ENCODE measurements at places on chromosomes 16 and 17.

- DNase-seq, result no peak
These were observed 4.1 kb downstream of the MAP3K14 start for GRCh38 chr17:45312477-45313420.

DNA sequence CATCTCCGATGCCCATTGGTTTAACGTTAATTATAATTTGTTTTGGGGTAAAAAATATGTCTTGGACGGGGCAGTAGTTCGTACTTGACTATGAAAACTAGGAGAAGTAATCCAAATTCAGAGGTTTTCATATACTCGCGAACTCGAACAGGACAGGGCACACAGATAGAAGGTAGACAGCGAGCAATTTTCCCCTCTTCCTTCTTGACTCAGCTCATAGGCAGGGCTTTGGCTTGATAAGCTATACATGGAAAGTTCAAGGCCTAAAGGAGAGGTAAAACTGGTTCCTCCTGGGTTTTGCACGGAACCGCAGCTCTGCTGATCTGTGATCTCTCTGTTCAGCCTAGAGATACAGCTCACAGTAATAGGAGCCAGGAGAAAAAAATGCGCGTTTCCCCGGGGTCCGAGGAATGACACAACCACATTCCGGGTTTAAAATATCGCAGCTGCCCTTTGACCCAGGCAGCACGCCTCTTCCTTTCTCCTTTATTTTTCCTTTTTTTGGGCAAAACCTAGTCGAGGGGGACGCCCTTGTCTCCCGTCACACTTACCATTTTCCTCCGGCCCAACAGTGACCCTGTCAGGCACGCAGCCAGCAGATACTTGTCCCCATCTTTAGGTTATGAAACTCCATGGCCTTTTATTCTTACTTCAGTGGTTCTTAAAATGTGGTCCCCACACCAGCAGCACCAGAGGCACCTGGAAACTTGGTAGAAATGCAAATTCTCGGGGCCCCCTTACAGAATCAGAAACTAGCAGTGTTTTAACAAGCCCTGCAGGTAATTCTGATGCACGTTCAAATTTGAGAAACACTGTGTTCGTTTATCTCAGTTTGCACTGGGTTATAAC lies 1.7 kb upstream of the LASP1 start:
- DNase-seq, result no peak

DNA sequence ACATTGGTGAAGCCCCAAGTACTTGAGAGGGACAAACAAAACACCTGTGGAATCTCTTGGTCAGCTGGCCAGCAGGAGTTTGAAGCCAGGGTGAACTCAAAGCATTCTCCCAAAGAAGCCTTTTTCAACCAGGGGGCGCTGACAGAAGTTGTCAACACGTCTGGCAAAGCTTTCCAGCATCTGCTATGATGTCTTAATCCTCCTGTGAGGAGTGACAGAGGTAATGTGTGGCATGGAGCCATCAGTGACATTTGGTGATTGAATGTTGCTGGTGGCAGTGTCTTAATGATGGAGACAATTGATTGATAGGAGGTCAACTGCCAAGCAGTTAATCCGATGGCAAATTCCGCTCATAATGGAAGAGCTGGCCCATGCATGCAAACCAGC lies 257.6 kb upstream of the HSBP1 start:
- no peak for DNase-seq

GRCh38 chr17:9908649-9909042 lies 3.6 kb upstream of the RCVRN start:
- DNase-seq, result no peak

DNA sequence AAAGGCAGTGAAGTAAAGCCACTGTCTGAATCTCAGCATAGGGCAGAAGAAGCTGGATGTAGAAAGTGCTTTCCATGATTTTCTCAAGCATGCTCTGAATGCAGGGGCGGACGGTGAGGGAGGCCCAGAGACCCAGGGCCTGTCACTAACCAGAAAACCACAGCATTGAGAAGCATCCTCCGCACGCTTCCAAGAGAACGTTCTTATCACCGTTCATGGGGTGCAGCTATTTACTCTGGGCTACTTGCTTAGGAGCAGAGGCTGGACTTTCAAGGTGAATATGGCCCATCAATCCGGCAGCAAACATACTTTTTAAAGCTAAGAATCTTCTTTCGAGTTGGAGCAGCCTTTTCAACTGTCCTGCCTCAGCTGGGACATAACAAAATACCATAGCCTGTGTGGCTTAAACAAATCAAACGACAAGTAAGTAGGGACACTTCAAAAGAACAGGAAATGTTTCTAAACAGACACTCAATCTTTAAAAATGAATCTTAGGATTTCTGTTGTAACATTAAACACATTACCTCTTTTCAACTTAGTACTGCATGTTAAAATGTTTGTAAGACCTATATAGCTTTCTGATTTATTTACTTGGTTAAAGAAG lies 46.5 kb upstream of the CDRT4 start:
- no peak for DNase-seq

- no peak for DNase-seq
These were observed 38.5 kb downstream of the GRB7 start for GRCh38 chr17:39776252-39776651.

DNA sequence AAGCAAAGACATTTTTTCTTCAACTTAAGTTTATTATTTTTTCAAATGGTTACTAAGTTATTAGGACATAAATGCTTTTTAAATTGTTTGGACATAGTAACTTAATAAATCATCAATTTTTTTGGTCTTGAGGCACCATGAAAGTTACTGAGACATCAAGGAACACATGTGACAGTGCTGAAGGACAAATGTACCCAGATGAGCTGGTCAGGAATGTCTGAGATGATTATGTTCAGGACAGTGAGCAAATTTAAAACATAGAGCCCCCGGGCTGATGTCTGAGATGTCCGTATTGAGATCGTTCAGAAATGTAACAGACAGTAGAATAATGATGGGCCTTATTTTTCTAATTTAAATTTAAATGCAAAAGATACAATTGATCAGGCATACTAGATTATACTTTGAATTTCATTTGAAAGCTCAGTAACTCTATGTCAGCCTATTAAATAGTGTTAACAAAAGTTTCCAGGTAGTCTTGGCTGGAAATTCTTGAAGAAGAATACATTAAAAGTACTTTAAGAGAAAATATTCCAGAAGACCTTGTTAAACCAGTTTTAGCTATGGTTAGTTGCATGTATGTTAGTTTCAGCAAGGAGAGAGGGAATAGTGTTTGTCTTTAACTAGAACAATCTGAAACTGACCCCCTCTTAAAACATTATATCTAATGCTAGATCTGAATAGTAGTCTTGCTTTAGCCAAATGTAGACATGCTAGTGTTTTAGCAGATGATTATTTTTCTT lies 36.4 kb downstream of the SEC14L1 start:
- DNase-seq, result no peak

GRCh38 chr16:67294171-67294757 lies 14.9 kb downstream of the PLEKHG4 start:
- no peak for DNase-seq

DNA sequence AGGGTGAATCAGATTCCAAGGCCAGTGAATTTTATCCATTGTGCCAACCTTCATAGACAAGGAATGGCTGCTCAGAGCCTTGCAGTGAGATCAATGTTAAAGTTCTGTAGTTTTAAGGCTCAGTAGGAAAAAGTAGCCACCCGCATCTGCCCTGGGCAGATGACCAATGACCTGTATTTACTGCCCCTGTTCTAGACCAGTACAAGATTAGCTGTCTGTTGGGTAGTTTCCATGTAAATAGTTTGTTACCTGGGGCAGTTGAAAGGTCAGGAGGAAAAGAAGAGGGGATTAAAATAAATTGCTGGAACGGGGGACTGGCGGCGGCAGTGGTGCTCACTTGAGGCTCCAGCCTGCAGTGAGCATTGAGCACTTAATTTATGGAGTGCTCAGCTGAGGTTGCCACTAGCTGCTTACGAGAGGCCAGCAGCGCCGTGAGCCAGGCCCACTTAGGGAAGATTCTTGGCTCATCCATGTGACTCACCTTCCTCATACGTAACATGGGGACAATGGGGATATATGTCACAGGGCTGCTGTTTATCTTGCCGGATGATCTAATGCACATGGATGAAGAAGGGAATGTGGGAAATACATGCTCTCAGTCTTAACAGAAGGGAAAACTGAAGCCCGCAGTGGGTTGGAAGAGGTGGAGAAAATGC lies 10.7 kb upstream of the NOS2 start:
- DNase-seq, result no peak

DNA sequence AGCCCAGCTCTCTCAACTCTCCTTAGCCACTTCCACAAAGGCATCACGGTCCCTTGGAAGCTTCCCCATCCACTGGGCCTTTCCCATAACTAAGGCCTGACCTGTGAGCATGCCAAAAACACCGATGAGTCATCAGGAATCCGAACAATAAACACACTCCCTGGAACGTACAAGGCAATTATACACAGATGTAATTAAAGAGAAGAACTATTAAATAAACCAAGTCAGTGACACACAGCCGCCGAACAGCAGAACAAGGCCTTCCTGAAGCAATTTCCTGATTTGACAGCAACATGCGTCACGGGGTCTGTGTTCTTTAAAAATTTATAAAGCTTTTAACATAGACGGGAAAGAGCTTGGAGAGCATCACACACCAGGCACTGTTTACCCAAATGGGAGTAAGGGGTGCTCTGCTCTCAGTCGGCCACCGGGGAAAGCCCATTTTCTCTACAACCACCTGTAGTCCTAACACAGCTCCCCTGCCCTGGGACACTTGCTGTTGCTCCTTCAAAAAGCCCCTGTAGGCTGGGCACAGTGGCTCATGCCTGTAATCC lies 29.4 kb downstream of the COG7 start:
- DNase-seq, result no peak

DNA sequence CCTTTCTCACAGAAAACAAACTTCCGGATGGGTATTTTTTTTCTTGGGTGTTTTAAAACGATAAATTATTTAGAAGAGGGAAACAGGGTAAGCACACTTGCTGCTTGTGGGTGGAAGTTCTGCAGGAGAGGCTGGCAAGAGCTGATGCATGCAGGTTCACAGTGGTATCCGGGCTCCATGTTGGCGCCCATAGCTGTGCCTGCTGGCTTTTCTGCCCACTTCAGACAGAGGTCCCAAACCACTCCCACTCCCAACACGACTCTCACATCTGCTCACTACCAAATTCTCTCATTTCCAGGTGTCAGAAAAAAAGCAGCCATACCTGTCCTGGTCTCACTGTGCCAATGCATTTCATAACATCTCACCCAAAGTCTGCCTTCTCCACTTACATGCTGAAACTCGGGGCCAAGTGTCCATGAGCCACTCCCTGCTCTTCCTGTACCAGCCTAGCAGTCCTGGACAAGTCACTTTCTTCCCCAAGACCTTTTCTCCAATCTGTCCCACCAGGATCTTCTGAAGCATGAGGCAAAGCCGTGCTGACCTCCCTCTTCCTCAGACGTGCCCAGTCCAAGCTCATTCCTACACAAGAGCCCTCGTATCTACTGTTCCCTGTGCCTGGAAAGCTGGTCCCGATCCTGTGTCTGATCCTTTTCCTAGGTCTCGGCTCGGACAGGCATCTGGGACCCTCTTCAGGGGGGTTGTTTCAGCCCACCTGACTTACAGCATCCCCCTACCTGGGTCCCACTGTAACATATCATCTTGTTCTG lies 1.5 kb downstream of the CD300LF start:
- DNase-seq, result no peak

DNA sequence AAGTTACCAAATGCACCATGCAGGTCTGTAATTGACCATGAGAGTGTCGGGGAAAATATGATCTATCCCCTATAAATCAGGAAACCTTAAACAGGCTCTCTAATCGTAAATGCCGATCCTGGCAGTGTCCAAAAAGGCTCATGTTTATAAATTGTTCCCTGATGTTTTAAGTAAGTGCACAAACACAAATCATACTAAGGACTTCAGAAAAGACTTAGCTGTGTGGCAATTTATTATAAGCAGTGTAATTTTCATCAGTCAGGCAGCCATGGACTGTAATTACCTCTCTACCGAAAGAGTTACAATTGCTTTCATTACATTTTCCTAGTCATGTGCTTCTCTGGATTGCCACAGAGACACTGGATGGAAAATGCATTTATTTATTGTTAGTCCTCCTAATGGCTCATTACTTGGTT lies 73.4 kb upstream of the COX10 start:
- DNase-seq, result no peak

DNA sequence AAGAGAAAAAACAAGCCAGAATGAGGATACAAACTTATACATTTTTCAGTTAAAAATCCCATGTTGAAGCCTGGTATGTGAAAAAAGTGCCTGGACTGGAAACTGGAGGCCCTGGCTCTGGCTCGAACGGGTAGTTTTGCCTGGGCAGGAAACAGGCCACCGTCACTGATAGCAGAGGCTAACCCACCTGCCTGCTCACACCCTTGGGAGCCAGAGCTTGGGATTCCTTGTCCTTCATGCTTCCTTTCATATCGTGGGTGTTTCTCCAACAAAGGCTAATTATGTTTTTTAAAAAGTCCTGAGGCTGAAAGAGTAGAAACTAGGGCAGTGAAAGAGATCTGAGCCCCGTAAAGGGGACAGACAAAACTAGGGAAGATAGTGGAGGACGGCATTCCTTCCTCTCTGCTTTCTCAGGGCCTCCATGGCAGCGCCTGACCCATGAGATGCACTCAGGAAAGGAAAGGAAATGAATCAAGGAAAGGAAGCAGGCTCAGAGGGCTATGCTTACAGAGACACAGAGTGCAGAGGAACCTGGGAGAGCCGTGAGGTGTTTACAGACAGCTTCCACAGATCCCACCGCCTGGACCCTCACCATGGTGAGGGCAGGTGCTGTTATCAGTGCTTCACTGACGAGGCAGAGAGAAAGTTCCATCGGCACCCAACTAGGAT lies 138.1 kb downstream of the PARN start:
- no peak for DNase-seq

- DNase-seq, result no peak
These were observed 228.1 kb downstream of the BCAS3 start for GRCh38 chr17:60905709-60906108.

- DNase-seq, result no peak
These were observed 140.6 kb downstream of the IRF8 start for GRCh38 chr16:86039606-86040005.

DNA sequence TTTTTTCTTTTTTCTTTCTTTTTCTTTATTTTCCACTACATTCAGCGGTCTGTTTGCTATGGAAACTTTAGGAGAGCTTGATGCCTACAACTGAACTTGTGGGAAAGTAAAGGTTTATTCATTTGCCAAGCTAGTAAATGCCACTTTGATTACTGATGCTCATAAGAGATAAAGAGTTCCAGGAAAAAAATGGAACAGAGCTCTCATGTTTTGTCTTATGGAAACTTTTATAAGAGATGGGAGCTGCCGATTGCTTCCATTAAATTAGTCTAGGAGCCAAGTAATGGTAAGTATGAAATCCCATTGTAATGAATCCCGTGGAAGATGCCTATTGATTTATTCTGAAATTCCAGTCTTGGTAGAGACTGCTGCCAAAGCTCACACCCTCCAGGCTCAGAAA lies 7.1 kb downstream of the ANKFN1 start:
- no peak for DNase-seq

- no peak for DNase-seq
These were observed 52.5 kb downstream of the MRM1 start for GRCh38 chr17:36653856-36654255.

Data from activated CD4-positive, alpha-beta T cell treated with anti-CD3 and anti-CD28 coated beads for 4 hours (primary cell).